ENCODE measurements at places on chromosomes 2 and 18. TPM values are rescaled to one million over a fixed set of nuclear protein-coding genes. Genes with fewer than 3 reads are reported as not detected.

Gene CYP27A1
- total RNA-seq = 10.5 TPM

Gene ASTL
- total RNA-seq = not detected

Gene ABCB11
- not detected for total RNA-seq

Gene SPDYA
- total RNA-seq = 6.5 TPM

Gene C2orf78
- not detected for total RNA-seq

Gene RETREG2
- 76.0 TPM for total RNA-seq

Gene MYO1B
- 75.3 TPM for total RNA-seq

Gene TTR
- not detected for total RNA-seq

Measured in fibroblast of the aortic adventitia (primary cell).